ENCODE measurements at places on chromosomes 12 and 14.
A peak's percentile ranks its signal among the peaks of the same experiment; 100 is the strongest.

- no peak for DNase-seq
These were observed 629.3 kb downstream of the DIO2 start for GRCh38 chr14:79581912-79582576.

DNA sequence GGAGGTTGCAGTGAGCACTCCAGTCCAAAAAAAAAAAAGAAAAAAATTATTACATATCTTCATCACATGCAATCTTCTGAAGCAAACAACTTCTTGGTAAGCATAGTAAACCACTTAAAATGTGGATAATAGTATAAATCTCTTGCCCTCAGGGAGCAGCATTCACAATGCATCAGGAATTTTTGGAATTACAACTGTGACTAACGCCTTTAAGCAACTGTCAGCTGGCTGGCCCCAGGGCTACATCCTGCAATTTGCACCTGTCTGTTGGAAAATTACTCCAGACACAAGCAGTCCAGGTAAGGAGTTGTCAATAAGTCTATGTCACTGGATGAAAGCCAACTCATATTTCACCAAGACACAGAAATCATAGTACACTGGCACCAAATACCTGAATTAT, 5.5 kb upstream of the SLC7A7 start:
- no peak for DNase-seq

DNA sequence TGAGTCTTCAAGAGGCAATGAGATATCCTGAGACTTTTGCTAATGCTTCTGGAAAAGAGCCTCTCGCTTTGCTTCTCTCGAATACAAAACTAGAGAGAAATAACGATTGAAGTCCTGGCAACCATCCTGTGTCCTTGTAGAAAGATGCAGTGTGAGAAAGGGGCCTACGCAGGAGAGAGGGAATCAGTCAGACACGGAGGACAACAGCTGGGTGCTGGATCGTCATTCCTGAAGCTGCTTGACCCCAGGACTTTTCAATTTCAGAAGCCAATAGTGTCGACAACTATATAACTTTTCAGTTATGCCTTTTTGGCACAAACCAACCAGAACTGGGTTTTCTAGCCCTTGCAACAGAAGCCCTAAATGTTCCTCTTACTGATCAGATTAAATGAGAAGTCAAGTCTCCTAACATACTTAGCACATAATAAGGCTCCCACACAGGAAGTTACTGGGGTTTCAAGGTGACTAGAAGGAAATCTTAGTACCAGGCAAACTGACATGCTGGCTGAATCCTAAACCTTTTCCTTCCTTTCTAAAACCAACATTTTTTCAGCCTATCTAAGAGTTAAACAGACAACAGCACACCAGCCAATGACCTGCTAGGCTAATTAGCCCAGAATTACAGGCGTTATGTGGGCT, 755.6 kb downstream of the MED13L start:
- DNase-seq: no peak

GRCh38 chr14:75615200-75615599, 36.8 kb downstream of the FLVCR2 start:
- DNase-seq: no peak

GRCh38 chr14:20657216-20658211, 16.0 kb upstream of the OR6S1 start:
- DNase-seq: no peak

DNA sequence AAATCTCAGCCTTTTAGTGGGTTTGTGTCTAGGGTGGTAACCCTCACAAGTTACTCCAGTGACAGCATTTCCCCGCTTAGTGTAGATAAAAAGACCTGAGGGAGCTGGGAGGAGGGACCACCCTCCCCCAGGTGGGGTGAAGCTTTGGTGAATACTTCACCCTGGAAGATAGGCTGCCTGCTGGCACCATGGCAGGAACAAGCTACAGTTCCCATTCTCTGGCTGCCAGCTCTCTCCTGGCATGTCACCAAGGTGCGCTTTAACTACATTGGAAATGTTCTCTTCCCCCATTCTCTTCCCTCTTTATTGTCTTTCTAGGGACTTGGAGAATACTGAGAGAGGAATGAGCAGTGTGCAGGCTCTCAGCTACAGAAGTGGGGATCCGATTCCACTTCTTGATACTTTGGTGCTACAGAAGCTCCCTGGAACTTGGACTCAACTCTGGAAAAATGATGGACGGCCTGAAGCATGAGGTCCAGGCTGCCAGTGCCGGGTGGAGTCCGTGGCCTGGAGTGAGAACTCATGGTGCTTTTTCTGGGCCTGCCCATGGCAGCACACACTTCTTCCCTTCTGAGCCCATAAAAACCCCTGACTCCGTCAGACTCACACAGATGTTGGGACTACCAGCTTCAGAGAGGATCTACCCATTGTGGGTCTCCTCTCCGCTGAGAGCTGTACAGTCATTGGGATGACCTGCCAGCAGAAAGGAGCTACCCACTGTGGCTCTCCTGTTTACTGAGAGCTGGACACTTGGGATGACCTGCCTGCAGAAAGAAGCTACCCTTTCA, 198.0 kb downstream of the ADGRD1 start:
- DNase-seq: no peak

DNA sequence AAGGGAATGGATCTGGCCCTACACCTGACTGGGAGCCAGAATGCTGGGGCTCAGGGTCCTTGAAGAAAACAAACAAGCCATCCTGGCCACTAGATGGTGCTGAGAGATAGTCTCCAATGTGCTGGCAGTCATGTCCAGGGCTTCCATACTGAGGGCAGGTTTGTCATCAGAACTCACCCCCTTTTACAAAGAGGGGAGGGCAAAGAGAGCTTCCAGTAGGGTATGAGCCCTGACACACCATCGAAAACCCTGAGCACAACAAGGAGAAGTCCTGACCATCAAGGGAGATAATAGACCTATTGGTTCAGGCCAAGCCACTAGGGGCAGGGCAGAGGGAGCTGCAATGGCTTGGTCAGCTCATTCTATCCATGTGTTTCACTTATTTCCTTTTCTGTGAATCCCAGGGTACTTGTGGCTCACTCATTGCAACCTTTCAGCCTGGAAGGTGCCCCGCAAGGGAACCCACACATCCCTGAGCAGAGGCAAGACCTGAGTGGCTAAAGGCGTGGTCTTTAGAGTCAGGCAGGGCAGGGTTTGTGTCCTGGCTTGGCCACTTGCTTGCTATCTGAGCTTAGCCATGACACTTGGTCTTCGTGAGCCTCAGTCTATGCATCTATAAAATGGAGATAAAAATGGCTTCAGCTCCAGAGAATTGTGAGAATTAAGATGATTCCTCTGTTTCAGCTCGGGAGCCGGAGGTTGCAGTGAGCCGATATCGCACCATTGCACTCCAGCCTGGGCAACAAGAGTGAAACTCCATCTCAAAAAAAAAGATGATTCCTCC, 6.2 kb upstream of the PLEKHH1 start:
- DNase-seq: peak; percentile 26

- no peak for DNase-seq
These were observed 174.8 kb downstream of the APAF1 start for GRCh38 chr12:98819821-98820404.

DNA sequence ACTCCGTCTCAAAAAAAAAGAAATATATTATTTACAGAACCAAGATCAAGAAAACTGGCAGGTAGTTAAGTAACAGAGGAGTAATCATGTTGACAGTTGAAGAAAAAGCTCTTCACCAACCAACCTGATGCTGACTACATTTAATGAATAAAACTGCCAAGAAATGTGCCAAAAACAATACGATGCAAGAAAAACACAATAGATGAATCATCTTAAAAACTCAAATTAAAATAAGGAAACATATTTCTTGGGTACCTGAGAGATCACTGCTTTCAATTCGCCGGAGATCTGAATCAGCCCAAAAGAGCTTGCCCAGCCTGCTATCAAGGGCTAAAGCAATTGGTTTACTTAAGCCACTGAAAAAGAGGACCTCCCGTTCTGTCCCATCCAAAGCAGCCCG, 76.4 kb downstream of the BCL2L14 start:
- no peak for DNase-seq

GRCh38 chr14:64410084-64410774, 22.1 kb downstream of the MTHFD1 start:
- DNase-seq: no peak

DNA sequence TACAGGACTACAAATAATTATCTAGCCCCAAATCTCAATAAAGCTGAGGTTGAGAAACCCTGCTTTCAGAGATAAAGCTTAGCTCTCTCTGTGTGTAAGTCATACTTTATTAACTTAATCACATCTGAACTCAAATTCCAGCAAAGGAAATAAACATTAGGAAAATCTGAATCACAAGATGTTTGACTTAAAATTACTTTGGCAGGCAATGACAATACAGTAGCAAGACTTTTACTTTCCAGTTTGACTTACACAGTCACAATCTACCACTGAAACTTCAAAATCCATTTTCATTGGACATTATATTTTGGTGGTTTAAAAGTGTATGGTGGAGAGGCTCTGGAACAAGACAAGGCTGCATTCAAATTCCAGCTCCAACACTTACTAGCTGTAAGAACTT, 11.4 kb downstream of the TMEM116 start:
- DNase-seq: no peak

DNA sequence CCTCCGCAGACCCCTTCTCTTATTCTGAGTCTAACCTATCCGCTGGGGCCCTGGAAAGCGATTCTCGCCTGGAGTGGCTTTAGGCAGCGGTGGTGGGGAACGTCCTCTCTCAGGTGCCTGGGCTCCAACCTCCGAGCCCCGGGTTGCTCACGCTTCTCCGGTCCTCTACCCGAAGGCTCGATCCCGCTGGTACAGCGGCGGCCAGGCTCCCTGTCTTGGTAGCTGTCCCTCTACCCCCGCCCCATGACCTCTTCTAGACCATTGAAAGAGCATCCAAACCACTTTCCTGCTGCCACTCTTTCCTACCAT, 505 bp upstream of the HEBP1 start:
- no peak for DNase-seq

GRCh38 chr12:131076791-131077747, 123.4 kb downstream of the ADGRD1 start:
- no peak for DNase-seq

GRCh38 chr12:12007001-12007712, 63.6 kb upstream of the BCL2L14 start:
- no peak for DNase-seq

GRCh38 chr12:32548691-32549281, 130.3 kb upstream of the DNM1L start:
- no peak for DNase-seq

GRCh38 chr12:88266806-88267360, 124.8 kb downstream of the TMTC3 start:
- no peak for DNase-seq

DNA sequence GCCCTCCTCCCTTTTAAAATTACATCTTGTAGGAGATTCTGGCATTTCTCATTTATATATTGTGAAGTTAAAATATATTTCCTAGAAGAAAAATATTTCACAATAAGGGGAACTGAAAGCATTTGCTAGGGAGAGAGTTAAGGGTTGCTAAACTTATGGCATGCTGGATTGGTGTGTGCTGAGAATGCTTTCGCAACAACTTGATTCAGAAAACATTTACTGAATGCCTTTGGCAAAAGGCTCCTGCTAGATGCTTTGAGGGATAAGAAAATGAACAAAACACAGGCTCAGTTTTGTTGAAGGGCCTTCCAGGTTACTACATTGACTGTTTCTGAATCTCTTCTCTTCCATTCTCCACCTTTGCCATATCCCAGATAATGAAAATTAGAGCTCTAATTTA, 67.5 kb downstream of the DIP2B start:
- no peak for DNase-seq

DNA sequence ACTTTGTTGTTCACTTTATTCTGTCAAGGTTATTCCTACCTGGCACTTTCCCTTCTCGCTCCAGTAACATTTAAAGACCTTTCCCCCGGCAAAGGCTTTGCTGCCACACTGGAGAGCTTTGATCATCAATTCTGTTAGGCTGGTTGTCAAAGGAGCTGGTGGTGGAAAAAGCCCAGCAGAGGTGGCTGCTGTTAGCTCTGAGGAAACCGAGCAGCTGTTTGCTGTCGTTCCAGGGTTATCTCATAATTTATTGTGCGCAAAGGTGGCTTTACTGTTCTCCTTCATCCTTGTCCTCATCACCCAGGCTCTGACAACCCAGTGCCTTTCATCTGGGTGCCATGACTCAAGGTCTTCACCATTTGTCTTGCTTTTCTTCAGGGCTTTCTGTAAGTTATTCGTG, 38.2 kb upstream of the CRADD start:
- DNase-seq: no peak

- DNase-seq: peak; percentile 18
These were observed 102.8 kb upstream of the BCAT1 start for GRCh38 chr12:25051656-25052195.

DNA sequence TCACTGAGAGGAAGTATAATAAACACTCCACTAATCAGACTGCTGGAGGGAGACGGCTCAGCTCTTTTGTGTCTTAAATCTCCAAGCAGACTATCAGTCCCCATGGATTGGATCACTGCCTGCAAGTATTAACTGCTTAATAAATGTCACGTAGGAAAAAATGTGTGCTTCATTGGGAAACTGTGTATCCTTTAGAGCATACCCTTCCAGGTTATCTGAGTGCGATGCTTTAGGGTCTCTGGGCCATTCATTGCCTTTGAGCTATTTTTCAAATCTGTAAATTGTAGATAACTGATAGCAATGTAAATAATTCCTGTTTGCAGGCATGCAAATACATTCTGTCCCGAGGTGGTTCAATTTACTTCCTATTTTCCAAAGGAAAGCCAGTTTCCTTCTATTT, 45.0 kb upstream of the VASH1 start:
- no peak for DNase-seq

GRCh38 chr12:92866418-92866817, 62.7 kb downstream of the EEA1 start:
- no peak for DNase-seq

GRCh38 chr14:69612014-69612782, 802 bp downstream of the SUSD6 start:
- DNase-seq: no peak

GRCh38 chr12:94689646-94690036, 39.3 kb upstream of the TMCC3 start:
- DNase-seq: no peak

DNA sequence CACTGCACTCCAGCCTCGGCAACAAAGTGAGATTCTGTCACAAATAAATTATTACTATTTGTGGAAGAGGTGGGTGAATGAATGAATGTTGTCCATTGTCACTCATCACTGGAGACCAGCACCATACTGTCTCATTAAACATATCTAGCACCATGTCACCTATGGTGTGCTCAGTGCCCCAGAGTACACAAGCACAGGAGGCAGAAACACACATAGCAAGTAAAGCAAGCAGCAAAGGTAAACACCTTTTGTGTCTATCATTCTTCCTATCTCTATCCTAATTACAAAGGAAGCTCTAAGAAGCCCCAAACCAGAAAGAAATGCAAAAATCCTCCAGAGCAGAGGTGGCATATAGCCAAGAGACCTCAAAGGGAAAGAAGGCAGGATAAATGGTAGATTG, 9.2 kb downstream of the ERO1A start:
- DNase-seq: no peak

DNA sequence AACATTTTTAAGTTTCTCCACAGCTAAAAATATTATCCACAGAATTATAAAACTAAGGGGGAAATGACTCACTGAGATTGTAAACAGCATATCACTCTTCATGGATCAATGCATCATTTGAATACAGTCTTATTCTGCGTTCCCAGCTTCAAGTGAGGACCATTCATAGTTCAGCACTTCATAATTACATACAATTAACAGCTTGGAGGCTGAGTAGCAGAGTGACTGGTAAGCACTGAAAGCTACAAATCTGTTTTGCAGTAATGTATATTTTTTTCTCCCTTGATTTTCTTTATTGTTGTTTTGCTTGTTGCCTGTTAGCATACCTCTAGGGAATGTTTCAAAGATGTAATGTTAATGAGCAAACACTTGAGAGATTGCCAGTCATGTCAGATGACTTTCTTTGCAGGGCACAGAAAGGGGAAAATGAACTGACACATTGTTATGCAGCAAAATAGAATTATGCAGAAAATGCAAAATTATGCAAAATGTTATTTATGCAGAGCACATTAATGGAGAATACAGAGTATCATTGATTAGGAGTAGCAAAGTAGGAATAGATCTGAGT, 138.6 kb downstream of the RPS29 start:
- no peak for DNase-seq
